ENCODE measurements at places on chromosomes 13 and 19.

DNA sequence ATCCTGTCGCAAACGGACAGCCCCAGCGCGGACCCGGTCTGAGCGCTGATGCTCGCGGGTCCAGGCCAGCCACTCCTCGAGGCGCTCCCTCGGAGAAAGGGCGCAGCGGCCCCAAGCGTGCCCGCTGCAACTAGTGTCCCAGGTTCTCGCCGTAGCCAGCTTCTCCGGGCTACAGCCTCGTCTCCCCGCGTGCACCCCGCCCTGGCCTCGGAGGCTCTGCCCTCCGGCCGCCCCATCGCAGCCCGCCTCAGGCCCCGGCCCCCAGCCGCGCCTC is 487 bp downstream of the FLT1 start:
- no peak for DNase-seq

DNA sequence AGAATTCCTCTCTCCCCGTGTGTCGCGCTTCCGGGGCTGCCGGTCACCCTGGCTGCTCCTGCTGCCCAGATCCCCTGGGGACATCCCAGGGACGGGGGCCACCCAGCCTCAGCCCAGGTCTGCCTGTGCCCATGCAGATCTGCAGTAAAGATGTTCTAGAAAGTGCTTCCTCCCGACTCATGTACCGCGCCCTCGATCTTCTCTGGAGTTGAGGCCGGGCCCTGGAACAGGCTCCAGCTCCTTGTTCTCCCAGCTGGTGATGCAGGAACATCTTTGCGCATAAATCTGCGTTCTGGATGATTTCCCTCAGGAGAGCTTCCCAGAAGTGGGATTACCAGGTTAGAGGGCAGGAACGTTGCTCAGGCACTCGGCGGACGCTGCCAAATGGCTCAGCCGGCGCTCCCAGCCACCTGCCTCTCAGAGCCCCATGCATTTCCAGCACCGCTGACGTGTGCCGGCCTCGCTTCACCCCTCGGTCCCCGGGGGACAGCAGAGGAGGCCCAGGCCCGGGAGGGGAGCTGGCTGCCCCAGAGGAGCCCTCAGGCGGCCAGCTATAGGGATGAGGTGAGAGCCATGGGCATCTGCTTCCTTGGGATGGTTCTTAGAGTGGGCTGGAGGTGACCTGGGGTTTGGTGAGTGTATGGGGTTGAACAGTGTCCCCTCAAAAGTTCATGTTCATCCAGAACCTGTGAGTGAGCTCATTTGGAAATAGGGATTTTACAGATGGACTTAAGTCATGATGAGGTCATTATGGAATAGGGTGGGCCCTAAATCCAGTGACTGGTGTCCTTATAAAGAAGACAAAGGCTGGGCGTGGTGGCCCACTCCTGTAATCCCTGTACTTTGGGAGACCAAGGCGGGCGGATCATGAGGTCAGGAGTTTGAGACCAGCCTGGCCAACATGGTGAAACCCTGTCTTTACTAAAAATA is 42.6 kb downstream of the CRTC1 start:
- no peak for DNase-seq

GRCh38 chr13:80341101-80341755 is at the start of gene SPRY2:
Gene SPRY2 (minus strand): TSS chr13:80341126. CDS start chr13:80337705, 3,421 bp downstream.
- peak; percentile 96 for DNase-seq

GRCh38 chr19:46755853-46756543 is 9.7 kb upstream of the STRN4 start:
- DNase-seq = no peak

- DNase-seq = peak; percentile 96
Measured at GRCh38 chr13:67119481-67119894, 110.6 kb downstream of the PCDH9 start.

DNA sequence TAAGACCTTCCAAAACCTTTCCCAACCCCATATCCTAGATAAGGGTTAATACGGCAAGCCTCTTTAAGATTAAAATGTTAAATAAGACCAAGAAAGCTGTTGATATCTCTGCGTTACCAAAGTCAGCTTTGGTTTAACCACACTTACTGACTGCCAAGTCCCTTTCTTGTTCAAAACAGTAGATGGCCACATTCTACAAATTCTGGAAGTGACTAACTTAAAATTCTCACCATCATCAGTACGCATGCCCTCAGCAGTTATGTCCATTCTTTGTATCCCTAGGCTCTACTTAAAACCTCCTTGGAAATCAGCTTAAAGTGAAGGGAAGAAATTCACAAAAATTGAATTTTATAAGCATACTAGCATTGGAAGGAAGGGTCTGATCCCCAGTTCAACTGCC is 23.6 kb downstream of the SOHLH2 start:
- no peak for DNase-seq

GRCh38 chr13:25709088-25709487 is 337.3 kb downstream of the ATP8A2 start:
- DNase-seq = no peak

DNA sequence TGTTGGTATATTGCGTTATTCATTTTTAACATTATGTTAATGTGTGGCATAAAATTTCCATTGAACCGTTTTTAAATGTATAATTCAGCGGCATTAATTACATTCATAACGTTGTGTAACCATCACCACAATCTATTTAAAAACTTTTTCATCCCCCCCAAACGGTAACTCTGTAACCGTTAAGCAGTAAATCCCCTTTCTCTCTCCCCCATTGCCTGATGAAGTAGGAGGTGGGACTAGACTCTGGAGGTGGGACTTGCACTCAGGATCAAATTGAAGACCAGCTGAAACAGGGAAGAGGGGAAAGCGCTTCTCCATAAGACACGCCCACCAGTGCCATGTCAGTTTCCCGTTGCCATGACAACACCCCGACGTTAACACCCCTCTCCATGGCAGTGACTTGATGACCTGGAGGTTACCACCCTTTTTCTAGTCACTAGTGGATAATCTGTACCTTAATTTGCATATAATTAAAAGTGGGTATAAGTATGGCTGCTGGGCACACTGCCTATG is 16.8 kb downstream of the CLEC11A start:
- no peak for DNase-seq

DNA sequence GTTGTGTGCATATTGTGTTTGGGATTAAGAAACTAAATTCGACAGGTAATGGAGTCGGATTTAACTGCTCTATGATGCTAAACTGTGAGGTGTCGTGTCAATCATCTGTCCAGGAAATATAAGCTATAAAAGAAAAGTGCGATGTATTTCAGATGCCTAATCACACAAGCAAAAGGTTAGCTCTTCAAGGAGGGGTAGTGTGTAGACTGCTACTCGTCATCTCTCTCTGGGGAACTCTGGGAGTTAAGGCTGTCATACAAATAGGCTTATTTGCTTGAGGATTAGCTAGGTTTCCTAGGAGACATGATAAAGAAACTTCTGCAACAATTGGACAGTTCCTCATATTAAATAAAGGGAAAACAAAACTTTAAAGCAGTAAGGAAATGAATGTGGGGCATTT is 462.1 kb downstream of the OLFM4 start:
- DNase-seq = no peak

DNA sequence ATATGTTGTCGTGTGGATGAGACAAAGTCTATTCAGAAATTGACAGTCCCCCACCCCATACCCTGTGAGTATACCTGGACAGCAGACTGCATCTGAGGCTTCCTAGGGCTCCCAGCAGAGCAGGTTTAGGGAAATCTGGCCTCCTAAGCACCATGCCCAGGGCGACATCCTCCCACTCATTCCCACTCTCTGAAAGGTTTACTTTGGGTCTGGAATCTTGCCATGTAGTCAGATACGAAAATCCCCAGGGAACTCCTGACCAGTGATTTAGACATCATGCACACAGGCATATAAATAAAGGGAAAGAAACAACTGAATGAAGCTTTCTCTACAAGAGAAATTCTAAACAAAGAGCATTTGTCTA is 717 bp upstream of the NALCN start:
- DNase-seq = peak; percentile 84

DNA sequence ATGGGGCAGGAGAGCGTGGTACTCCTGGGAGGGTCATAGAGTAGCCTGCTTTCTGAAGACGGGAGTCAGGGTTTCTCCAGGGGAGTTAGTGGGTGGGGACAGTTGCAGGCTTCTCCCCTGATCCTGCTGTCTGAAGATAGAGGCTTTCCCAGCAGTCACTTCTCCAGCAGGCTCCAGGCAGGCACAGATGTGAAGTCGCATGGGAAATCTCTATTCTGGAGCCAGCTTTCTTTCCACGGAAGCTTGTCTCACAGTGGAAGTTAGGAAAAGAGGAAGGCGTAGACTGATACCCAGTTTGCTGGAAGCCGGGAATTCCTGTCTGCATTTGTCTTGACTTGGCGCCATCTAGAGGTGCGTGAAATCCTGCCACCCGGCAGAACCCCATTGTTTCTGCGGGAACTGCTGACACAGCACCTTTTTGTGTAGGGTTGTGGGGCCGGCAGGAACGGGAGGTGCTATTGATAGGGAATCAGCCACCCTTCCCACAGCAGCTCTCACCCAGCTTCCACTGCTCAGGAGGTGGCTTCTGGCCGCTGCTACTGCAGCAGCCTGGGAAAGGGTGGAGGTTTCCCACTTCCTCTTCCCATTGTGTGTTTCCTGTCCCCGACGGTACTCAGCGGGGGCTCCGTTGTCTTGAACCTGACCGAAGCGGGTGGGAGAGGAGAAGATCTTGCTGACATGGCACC is 28.5 kb upstream of the NPAS1 start:
- DNase-seq = peak; percentile 81

DNA sequence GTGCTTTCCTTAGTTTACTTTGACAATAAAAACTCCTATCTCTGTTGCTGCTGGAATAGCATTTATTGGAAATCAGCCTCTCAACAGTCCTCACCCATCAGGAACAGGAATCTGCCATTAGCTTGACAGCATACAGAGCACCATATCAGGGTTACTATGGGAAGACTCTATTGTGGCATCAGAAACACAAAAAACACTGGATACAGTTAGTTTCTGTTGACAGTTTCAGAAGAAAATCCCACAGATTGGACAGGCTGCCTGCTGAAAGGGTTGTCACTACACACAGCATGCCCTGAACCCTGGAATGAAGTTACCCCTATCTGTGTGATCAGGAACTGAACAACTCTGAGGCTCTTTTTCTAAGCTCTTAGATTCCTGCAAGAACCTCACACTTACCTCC is 172.7 kb downstream of the ENOX1 start:
- no peak for DNase-seq

- peak; percentile 23 for DNase-seq
Measured at GRCh38 chr19:1651568-1652291, 685 bp downstream of the TCF3 start.

GRCh38 chr19:49333418-49333805 is 1.8 kb upstream of the CD37 start:
- peak; percentile 40 for DNase-seq

GRCh38 chr19:27679905-27680304 is 1533.0 kb downstream of the UQCRFS1 start:
- no peak for DNase-seq

DNA sequence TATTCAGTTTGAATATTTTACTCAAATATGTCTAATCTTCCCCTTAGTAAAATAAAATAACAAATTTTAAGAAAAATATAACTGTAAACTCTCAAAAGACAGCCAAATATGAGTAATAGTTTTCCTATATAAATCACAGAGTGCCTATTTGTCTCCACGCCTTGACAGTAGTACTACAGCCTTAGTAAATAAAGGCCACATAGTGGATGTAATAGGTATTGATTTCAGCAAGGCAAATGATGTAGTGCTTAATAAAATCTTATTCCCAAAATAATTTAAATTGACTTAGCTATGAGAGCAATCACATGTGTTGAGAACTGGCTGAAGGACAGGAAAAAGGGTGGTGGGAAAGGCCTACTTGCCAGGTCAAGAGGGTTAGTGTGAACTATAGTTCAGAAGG is 747.2 kb downstream of the OLFM4 start:
- no peak for DNase-seq

GRCh38 chr13:21590231-21590630 is 13.7 kb downstream of the MICU2 start:
- peak; percentile 21 for DNase-seq

GRCh38 chr13:21465710-21466160 is 6.6 kb upstream of the ZDHHC20 start:
- DNase-seq = no peak

GRCh38 chr13:25046985-25047511 is 48.9 kb upstream of the PABPC3 start:
- DNase-seq = peak; percentile 18

DNA sequence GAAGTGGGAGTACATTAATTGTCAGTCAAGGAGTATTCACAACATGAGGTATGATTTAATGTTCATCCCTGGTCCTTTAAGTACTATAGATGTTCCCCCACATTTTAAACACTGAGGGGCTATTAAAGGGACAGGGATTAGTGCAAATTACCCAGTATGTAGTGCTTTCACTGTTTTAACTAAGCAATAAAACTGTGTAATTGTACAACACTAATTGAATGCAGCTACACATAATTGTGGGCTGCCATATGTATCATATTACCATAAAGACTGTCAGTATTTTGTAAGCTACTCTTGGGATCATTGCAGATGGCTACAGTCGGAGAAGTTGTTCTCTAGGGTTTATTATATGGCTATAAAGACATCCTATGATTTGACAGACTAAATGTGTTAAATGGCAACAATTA is 316.6 kb downstream of the DCLK1 start:
- no peak for DNase-seq

- DNase-seq = no peak
Measured at GRCh38 chr19:5337708-5338655, 2.6 kb downstream of the PTPRS start.

GRCh38 chr13:113288880-113289279 is 8.2 kb upstream of the LAMP1 start:
- DNase-seq = no peak

DNA sequence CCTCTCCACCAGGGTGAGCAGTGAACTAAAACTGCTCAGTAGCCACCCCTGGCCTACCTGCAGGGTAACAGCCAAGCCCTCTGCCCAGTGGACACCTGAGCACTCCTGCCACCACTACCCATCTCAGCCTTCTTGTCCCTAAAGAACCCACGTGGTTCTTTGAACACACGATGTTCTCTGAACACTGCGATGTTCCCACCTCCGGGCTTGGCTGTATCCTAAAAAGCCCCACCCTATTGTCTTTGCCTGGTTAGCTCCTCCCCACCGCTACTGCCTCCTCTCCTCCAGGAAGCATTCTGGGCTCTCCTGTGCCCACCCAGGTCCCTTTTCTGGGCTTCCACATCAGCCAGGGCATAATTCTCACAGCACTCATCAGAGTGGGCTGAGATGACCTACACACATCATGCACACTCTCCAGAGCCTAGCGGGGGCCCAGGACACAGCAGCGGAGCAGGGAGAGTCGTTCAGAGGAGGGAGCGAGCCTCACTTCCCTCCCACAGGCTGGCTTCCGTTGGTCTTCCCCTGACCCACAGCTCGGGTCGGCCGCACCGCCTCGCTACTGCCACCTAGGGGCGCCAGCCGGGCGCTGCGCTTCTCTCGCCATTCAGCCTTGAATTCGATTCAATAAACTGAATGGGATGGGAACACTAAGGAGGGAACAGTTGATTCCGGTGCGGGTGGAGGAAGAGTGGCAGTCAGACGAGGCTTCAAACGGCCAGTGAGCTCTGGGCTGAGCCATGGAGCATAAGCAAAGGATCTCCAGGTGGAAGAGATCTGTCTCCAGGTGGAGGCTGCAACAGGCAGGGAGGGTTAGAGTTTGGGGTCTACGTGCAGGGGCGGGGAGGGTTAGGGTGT is 3.2 kb downstream of the ELAVL1 start:
- peak; percentile 75 for DNase-seq

GRCh38 chr19:44050740-44051649 is 841 bp upstream of the ZNF223 start:
- DNase-seq = no peak

GRCh38 chr13:67048084-67048820 is 181.9 kb downstream of the PCDH9 start:
- peak; percentile 93 for DNase-seq

Data from IMR-90 (cell line).